ENCODE measurements at places on chromosomes 16 and 17. TPM values are rescaled to one million over a fixed set of nuclear protein-coding genes. Genes with fewer than 3 reads are reported as not detected.
A peak's percentile ranks its signal among the peaks of the same experiment; 100 is the strongest.

The MPP3 gene
- total RNA-seq, result 0.47 TPM

The INCA1 gene
- total RNA-seq, result 0.37 TPM

The SLC13A2 gene
- total RNA-seq, result not detected

The SLC38A8 gene
- total RNA-seq, result not detected

The TMED6 gene
- total RNA-seq, result 1.2 TPM

The KRT16 gene
- not detected for total RNA-seq

- no peak for DNase-seq
- no peaks in the 10 kb centered on the region for H3K4me1 ChIP-seq
- no peak overlapping the region for H3K27ac ChIP-seq
- H3K27me3 ChIP-seq, result no peaks in the 10 kb centered on the region
- H3K36me3 ChIP-seq, result no peaks in the 10 kb centered on the region
Measured at GRCh38 chr16:85350146-85350728, 238.0 kb upstream of the CIBAR2 start.

DNA sequence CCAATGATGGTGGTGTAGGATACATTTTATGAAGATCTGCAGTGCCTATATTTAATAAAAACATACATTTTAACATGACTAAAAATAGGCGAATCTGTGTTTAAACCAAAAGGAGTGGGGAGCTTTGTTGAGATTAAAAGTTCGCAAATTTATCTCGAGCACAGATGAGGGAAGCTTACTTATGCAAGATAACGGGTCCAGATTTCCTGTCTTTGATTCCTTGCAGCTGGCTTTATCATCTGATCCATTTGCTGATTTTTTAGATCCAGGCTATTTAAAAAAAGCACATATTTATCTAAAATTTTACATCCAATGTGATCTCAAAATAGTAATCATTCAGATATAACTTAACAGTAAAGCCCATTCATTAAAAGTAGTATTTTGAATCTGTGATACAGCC is 57.0 kb upstream of the INTS2 start:
- peaks cover 5% of the 10 kb centered on the region for H3K4me1 ChIP-seq
- no peak overlapping the region for H3K27ac ChIP-seq
- no peaks in the 10 kb centered on the region for H3K27me3 ChIP-seq
- no peak for DNase-seq
- peaks cover 31% of the 10 kb centered on the region for H3K36me3 ChIP-seq

DNA sequence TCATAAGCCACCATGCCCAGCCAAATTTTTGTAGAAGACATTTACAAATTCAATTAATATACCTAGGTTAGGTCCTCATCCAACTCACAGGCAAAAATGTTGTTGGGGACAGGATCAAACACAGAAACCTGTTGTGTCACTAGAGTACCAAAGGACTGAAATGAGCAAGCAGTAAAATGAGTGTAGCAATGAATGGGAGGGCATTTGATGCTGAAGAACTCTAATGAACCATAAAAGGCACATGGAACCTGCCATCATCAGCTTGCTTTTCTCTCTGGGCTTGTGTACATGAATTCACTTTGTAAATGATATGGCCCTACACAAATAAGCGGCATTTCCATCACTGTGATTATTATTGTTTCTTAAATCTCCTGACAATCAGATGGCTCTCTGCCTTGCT is 17.8 kb downstream of the USP31 start:
- peaks cover 2% of the 10 kb centered on the region for H3K36me3 ChIP-seq
- H3K27me3 ChIP-seq, result peaks cover 4% of the 10 kb centered on the region
- H3K4me1 ChIP-seq, result peaks cover 19% of the 10 kb centered on the region

GRCh38 chr16:83285921-83286320 is 521.9 kb upstream of the HSBP1 start:
- H3K27ac ChIP-seq, result no peak overlapping the region
- H3K27me3 ChIP-seq, result peaks cover 4% of the 10 kb centered on the region
- no peaks in the 10 kb centered on the region for H3K36me3 ChIP-seq
- H3K4me1 ChIP-seq, result no peaks in the 10 kb centered on the region
- H3K4me3 ChIP-seq, result no peak overlapping the region
- no peak for DNase-seq

DNA sequence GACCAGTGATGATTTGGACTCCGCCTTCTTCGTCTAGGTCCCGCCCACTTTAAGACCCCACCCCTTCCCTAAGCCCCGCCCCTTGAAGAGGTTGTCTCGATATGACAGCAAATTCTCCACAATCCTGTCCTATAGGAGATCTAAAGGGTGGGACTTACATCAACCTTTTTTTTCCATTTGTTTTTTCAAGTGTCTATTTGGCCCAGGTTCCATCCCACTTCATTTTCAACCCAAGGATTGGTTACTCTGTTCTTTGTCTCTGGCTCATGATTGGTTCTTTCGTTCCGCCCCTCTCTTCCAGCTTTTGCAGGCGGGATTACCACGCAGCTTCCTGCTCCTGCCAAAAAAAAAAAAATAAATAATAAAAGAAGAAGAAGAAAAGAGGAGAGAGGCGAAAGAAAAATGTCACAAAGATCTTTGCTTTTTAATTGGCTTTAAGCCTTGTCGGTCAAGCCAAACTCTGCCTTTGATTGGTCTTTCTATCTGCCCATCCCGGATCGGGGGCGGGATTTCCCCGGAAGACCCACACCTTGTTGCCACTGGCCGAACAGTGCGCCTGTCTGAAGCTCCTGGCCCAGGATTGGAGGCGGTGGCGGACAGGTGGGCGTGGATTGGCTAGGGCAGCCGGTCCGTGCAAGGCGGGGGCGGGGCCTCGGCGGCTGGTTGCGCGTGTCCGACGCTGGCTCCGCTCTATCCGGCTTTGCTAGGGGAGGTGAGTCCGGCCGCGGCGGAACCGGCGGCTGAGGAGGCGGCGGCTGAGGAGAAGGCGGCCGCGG is 1.2 kb upstream of the NLK start:
- H3K4me3 ChIP-seq, result peak overlapping the region; percentile 79
- H3K4me1 ChIP-seq, result peaks cover 46% of the 10 kb centered on the region
- peaks cover 10% of the 10 kb centered on the region for H3K27me3 ChIP-seq

- H3K27ac ChIP-seq, result no peak overlapping the region
- peaks cover 61% of the 10 kb centered on the region for H3K27me3 ChIP-seq
- peaks cover 12% of the 10 kb centered on the region for H3K4me1 ChIP-seq
- H3K36me3 ChIP-seq, result peaks cover 5% of the 10 kb centered on the region
Measured at GRCh38 chr17:79777120-79777893, 641 bp upstream of the CBX2 start.

- H3K27me3 ChIP-seq, result no peaks in the 10 kb centered on the region
- no peak overlapping the region for H3K4me3 ChIP-seq
- no peak overlapping the region for H3K27ac ChIP-seq
- peaks cover 5% of the 10 kb centered on the region for H3K36me3 ChIP-seq
- no peak for DNase-seq
- H3K4me1 ChIP-seq, result peaks cover 35% of the 10 kb centered on the region
Measured at GRCh38 chr17:57674894-57675293, 70.2 kb downstream of the CCDC182 start.

GRCh38 chr17:27326051-27326450 is 32.1 kb downstream of the WSB1 start:
- no peaks in the 10 kb centered on the region for H3K36me3 ChIP-seq
- no peaks in the 10 kb centered on the region for H3K4me1 ChIP-seq
- peaks cover 9% of the 10 kb centered on the region for H3K27me3 ChIP-seq
- H3K27ac ChIP-seq, result no peak overlapping the region
- H3K4me3 ChIP-seq, result no peak overlapping the region

GRCh38 chr17:17079336-17079735 is 37.1 kb downstream of the MPRIP start:
- no peak overlapping the region for H3K4me3 ChIP-seq
- peaks cover 17% of the 10 kb centered on the region for H3K4me1 ChIP-seq
- no peaks in the 10 kb centered on the region for H3K27me3 ChIP-seq
- no peak overlapping the region for H3K27ac ChIP-seq
- H3K36me3 ChIP-seq, result peaks cover 15% of the 10 kb centered on the region

- H3K4me1 ChIP-seq, result no peaks in the 10 kb centered on the region
- no peak overlapping the region for H3K27ac ChIP-seq
- no peaks in the 10 kb centered on the region for H3K36me3 ChIP-seq
- H3K27me3 ChIP-seq, result no peaks in the 10 kb centered on the region
- DNase-seq, result peak; percentile 4
Measured at GRCh38 chr17:55641676-55642081, 81.0 kb downstream of the TMEM100 start.

DNA sequence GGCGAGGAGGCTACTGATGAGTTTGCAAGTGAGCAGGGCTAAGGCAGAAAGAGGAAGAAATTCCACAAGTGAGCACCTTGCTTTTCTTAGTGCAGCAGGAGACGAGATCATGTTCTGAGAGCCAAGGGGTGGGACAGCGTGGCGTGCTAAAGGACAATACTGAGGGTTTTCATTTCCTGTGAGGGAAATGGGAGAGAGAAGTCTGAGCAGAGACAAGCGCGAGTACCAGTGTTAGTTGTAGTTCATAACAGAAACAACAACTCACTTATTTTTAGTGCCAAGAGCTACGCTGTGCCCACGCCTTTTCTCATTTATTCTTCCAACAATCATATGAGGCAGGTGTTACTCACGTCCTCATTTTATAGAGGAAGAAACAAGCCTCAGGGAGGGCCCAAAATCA is 2.3 kb downstream of the SPACA3 start:
- peaks cover 6% of the 10 kb centered on the region for H3K27me3 ChIP-seq
- no peak overlapping the region for H3K4me3 ChIP-seq
- no peak overlapping the region for H3K27ac ChIP-seq
- H3K4me1 ChIP-seq, result no peaks in the 10 kb centered on the region

DNA sequence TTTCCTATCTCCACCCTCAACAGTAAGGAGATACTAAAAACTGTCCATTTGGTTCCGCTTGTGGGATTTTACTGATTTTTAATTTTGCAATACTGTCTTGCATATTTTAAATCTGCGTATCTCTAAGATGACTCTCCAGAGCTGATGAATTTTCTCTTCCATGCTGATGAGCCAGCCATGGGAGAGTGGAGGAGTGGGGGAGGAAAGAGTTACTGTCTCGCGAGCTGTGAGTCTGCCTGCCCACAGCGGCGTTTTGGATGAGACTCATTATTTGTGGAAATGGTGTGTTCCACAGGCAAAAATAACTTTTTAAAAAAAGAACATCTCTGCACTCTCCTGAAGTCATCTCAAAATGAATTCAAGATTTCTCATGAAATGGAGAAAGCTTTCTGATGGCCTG is 34.6 kb upstream of the MYOCD start:
- no peak for DNase-seq
- H3K4me3 ChIP-seq, result no peak overlapping the region
- no peaks in the 10 kb centered on the region for H3K4me1 ChIP-seq
- no peaks in the 10 kb centered on the region for H3K36me3 ChIP-seq

- peaks cover 63% of the 10 kb centered on the region for H3K36me3 ChIP-seq
- H3K27ac ChIP-seq, result no peak overlapping the region
- DNase-seq, result no peak
- H3K4me1 ChIP-seq, result peaks cover 53% of the 10 kb centered on the region
- peak overlapping the region; percentile 20 for H3K4me3 ChIP-seq
Measured at GRCh38 chr17:76562734-76563148, 22.9 kb downstream of the PRCD start.

GRCh38 chr16:49638673-49639610 is 217.0 kb downstream of the ZNF423 start:
- H3K27ac ChIP-seq, result no peak overlapping the region
- no peak overlapping the region for H3K4me3 ChIP-seq
- DNase-seq, result no peak

DNA sequence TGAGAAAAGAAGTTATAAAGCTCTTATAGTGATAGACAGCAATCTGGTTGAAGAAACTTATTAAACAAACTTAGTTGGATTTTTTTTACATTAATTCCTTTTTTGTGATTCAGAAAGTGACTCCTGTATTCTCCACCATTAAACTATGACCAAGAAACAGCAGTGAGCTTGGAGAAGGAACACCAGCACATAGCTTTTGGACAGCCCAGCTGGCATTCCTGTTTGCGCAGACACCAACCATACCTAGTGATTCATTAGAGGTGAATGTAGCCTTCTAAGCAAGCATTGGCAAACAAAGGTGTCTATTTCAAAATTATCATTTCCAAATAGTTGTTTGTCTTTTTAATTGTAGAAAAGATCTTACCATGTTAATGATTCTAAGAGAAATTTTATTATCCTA is 94.4 kb downstream of the STXBP4 start:
- no peaks in the 10 kb centered on the region for H3K4me1 ChIP-seq
- DNase-seq, result no peak
- no peak overlapping the region for H3K27ac ChIP-seq

DNA sequence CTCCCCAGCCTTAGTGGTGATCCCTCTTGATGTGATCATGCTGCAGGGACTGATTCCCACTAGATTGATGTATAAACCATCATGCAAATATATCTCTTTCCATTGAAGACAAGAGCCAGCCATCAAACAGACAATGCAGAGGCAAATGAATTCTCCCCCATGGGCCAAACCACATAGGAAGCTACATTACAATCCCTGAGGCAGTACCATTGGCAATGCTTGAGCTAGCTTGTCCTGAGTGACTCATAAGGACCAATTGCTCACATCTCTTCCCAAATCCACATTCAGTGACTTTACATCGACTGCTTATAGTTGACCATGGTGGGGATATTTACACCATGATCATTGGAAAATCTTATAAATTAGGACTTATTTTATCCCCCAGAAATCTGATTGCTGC is 242.2 kb downstream of the SHISA9 start:
- no peak overlapping the region for H3K27ac ChIP-seq
- H3K4me1 ChIP-seq, result no peaks in the 10 kb centered on the region
- H3K27me3 ChIP-seq, result no peaks in the 10 kb centered on the region
- no peak overlapping the region for H3K4me3 ChIP-seq
- H3K36me3 ChIP-seq, result no peaks in the 10 kb centered on the region

DNA sequence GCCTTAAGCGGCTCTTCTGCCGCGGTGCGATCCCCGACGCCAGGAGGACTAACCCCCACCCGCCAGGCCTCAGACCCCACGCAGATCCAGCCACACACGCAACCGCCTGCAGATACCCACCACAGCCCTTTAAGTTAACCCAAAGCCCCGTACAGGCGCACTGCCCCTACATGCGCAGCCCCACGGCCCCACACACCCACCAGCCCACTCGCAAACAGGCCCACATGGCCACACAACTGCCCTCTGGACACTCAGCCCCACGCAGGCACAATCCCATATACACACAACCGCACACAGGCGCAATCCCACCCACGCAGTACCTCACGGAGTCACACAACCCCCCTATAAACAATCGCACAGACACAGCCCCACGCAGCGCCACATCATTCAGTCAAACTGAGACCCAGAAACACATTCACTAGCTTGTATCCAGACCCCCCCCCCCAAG is 41.7 kb downstream of the RAI1 start:
- peak overlapping the region; percentile 2 for H3K27ac ChIP-seq
- peaks cover 38% of the 10 kb centered on the region for H3K27me3 ChIP-seq
- DNase-seq, result no peak

- no peaks in the 10 kb centered on the region for H3K36me3 ChIP-seq
- H3K27ac ChIP-seq, result no peak overlapping the region
- H3K4me3 ChIP-seq, result no peak overlapping the region
- H3K27me3 ChIP-seq, result no peaks in the 10 kb centered on the region
- H3K4me1 ChIP-seq, result no peaks in the 10 kb centered on the region
Measured at GRCh38 chr16:73220836-73221235, 172.9 kb upstream of the ZFHX3 start.

DNA sequence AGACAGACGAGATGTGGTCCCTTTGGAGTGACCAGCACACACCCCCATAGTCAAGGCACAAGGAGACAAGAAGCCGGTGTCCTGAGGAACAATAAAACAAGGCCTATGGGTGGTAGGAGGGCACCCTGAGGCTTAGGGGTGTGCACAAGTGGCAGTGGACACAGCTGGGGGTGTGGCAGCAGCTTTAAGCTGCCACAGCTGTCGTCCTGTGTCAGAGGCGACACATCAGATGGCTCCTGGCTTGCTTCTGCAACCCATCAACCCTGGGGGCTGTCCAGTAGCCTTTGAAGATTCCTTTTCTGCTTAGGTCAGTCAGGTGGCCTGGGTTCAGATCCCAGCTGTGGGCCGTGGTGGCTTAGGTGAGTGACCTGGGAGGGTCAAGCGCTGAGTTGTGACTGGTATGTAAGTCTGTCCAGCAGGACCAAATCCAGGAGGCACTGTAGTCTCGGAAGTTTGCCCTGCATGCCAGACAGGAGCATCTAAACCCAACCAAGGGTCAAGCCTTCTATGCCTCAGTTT is 15.8 kb downstream of the DRC3 start:
- H3K36me3 ChIP-seq, result no peaks in the 10 kb centered on the region
- no peak for DNase-seq
- no peaks in the 10 kb centered on the region for H3K4me1 ChIP-seq
- H3K4me3 ChIP-seq, result no peak overlapping the region
- H3K27ac ChIP-seq, result no peak overlapping the region

Data from activated T-helper 1 cell treated with anti-CD3 and anti-CD28 coated beads, Interleukin-12 subunit alpha, Interleukin-12 subunit beta, Interleukin-2, Interleukin-4 antibody, amounts not matched to agents 30 ng/mL and 10 ng/mL and 1 ng/mL, durations not matched to agents 14 hours and 24 hours and 36 hours (primary cell).